ENCODE measurements at places on chromosomes 16 and 17.
A peak's percentile ranks its signal among the peaks of the same experiment; 100 is the strongest.

DNA sequence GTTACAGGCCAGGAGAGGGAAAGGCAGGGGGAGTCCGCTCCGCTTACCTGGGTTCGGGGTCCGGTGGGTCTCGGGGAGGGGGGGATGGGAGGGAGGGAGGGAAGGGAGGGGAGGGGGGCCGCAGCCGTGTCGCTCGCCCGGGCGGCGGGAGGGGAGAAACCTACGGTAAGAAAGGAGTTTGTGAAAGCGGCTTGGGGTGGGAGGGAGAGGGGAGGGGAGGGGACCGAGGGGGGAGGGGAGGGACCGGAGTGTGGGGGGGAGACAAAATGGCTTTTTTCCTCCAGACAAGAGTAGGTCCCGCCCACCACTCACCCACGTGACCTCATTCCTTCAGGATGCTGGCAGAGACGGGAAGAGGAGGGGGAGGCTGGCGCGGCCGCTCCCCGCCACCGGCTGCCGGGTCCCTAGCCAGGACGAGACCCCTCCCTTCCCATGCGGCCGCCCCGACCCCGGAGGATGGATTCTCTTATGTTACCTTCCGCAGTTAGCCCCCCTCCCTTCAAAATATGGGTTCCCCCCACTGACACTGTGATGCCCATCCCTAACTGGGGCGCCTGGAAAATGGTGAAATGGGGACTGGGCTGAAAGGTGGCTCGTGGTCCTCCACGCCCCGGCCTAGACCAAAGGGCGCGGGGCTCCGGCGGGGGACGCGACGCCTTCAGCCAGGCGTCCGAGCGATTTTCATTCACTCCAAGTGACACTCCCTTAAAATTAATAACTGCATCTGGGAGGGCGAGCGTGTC is at the start of gene PCGF2:
TSS of gene PCGF2 (minus strand) at position 188 of the 743 bp plus-strand sequence. CDS start 7,934 bp downstream, outside the sequence.
- DNase-seq: no peak

DNA sequence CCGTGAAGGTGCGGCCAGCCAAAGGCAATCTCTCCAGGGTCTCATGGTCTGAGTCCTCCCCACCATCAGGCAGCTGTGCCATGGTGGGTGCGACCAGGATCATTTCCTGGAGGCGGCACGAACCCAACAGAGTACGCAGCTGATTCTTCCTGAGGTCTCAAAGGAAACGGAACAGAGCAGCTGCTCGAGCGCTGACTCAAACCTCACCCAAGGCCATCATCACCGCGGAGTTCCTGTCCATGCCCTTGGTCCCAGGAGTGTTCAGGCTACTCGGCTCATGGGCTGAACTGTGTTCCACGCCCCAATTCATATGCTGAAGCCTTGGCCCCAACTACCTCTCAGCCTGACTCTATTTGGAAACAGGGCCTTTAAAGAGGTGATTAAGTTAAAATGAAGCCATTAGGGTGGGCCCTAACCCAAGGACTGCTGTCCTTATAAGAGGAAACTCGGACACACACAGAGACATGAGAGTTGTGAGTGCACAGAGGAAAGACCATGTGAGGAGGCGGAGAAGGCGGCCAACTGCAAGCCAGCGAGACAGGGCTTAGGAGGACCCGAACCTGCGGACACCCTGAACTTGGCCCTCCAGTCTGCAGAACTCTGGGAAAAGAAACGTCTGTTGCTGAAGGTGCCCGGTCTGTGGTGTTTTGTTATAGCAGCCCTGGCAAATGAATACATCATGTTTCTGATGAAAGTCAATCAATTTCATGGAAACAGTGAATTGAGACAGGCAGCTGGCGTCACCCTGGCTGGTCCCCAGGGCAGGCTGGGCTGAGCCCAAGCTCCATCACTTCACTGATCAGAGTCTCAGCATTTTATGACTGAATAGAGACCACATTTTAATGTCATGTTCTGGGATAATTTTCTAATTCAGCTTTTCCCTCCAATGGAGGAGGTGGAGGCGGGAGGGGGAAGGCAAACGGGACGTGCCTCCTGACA is 13.7 kb downstream of the MXRA7 start:
- DNase-seq: no peak

- DNase-seq: no peak
Observed at GRCh38 chr17:4545217-4545951, 9.8 kb downstream of the MYBBP1A start.

DNA sequence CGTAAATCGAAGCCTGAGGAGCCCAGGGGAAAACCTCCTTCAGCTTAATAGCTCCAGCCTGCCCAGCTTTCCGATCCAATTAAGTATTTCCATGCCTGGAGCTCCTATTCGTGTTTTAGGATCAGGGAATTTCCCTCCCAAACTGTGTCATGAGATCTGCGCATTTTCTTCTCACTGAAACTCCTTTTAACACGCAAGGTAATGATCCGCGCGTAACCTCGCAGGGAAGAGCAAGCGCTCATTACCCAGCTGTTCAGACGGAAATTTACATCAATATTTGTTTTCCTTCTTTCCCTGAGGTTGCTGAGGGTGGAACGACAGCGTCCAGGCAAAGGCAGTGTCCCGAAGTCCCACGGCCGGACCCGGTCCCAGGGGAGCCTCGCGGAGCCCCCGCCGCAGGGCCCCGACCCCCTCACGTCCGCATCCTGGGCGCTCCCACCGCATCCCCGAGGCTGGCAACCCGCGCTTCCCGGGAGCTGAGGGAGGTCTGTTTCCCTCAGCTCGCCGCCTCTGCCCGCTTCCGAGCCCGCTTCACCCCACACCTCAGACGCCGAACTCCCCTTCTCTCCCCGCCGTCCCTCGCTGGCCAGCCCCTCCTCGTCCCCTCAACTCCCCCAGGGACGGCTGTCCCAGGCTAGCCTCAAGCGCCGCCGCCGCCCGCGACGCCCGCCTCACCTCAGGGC is 415 bp downstream of the ABCA5 start:
- DNase-seq: peak; percentile 9

GRCh38 chr16:53597776-53598175 is 94.8 kb upstream of the AKTIP start:
- DNase-seq: no peak

- peak; percentile 40 for DNase-seq
Observed at GRCh38 chr16:73047536-73048291, at the start of gene ZFHX3. TSS of gene ZFHX3 (minus strand) at chr16:73048128. CDS start at chr16:72960145, 87,983 bp downstream.

- DNase-seq: no peak
Observed at GRCh38 chr17:72185564-72185963, 64.7 kb downstream of the SOX9 start.

GRCh38 chr16:30846649-30847402 is 47.1 kb downstream of the BCL7C start:
- no peak for DNase-seq

GRCh38 chr16:965036-965395 is 5.8 kb downstream of the LMF1 start:
- DNase-seq: no peak

DNA sequence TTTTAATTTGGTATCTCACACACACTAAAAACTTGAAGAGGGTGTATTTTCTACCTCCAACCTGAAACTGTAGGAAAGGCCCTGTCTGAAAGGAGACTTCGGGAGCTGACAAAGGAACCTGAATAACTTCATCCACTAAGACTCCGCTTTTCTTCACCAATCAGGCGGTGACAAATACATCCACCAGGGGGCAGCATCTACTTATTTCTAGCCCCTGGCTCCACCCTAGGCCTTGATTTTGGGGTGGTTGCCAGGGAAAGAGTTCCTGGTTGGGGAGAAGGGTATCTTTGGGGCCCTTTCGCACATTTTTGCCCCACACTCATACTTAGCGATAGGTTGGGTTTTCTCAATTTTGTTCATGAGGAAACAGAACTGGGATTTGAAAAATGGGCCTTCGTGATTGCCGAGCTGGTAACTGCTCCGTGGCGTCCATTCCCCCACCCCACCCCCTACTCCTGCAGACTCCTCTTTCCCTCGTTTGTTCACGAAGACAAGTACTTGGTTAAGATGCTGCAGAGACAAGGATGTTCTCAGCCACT is 4.8 kb upstream of the ARL4D start:
- peak; percentile 94 for DNase-seq

DNA sequence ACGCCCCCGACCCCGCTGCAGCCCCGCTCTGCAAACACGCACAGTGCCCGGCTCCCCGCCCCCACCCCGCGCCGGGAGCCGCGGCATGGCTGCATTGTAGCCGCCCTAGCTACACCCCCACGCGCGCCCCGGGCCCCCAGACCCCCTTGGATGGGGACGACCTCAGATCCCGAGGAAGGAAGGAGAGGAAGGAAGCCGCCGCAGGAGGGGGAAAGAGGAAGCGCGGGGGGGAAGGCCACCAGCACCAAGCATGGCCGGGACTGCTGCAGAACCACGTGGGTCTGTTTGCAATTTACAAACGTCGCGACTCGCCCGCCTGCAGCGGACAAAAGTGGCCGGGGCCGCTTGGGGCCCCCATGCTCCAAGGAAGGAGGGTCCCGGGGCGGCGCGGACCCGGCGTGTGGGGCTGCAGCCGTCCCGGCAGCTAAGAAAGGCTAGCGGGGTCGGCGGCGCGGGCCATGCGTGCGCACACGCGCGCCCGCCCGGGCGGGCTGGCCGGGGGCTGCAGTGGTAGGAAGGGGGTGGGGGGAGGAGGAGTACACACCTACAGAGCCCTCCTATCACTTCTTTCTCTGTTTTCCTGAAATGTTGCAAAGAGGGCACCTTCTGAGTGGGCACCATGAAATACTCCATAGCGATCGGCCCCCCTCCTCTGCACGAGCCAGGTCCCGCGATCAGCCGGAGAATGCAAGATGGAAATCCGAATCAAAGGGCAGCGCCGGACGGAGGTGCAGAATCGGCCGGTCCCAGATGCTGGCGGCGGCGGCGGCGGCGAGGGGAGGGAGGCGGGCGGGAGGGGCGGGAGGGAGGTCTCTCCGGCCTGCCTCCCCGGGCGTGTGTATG is 488 bp downstream of the TFAP4 start:
- DNase-seq: no peak

- no peak for DNase-seq
Observed at GRCh38 chr16:3482659-3483241, 12.5 kb downstream of the C16orf90 start.

GRCh38 chr17:58488428-58488890 is 251 bp upstream of the HSF5 start:
- no peak for DNase-seq

DNA sequence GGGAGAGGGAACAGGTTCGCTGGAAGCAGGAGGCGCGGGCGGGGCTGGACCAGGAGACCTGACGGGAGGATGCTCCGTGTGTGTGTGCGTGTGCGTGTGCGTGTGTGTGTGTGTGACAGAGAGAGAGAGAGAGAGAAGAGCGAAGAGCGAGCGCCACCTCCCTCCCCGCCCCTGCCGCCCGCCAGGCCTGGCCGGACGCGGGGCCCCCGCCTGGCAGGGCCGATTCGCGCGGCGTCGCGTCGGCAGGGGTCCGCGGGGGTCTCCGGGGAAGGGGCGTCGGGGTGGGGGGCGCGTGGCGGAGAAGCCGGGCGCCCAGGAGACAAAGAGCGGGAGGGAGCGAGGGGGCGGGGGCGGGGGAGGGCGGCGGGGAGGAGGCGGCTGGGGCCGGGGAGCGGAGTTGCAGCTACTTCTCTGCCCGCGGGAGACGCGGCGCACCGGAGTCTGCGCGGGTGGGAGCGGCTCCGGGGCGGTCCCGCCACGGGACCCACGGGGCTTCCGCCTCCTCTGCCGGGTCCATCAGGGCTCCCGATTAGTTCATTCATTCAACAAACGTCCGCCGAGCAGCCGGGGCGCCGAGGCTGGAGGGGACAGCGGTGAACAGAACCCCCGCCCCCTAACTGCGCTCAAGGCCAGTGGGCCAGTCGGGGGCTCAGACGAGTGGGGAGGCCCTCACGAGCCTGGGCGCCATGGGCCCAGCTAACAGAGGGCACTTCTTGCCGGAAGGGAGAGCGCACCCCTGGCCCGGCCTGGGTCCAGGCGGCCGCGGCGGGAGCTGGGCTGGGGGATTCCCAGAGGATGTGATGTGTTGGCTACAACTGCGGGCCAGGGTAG is at the start of gene SAMD14:
TSS of gene SAMD14 (minus strand) at position 433 of the 831 bp plus-strand sequence. CDS start 5,201 bp downstream, outside the sequence.
- DNase-seq: peak; percentile 41

DNA sequence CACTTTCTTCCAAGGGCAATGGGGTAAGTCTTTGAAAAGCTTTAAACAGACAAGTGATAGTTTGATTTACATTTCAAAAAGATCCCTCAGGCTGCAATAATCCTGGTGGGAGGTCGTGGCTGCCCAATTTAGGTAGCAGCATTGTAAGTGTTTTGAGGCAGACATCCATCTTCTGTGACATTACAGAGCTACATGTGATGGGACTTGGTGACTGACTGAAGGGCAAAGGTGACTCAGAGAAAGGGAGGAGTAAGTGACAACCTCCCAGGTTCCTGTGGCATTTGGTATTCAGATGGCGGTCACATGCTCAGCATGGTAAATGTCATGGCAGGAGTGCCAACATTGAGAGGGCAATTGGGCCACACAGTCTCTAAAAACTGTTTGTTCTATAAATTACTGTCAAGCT is 26.5 kb downstream of the STAT3 start:
- DNase-seq: peak; percentile 40

DNA sequence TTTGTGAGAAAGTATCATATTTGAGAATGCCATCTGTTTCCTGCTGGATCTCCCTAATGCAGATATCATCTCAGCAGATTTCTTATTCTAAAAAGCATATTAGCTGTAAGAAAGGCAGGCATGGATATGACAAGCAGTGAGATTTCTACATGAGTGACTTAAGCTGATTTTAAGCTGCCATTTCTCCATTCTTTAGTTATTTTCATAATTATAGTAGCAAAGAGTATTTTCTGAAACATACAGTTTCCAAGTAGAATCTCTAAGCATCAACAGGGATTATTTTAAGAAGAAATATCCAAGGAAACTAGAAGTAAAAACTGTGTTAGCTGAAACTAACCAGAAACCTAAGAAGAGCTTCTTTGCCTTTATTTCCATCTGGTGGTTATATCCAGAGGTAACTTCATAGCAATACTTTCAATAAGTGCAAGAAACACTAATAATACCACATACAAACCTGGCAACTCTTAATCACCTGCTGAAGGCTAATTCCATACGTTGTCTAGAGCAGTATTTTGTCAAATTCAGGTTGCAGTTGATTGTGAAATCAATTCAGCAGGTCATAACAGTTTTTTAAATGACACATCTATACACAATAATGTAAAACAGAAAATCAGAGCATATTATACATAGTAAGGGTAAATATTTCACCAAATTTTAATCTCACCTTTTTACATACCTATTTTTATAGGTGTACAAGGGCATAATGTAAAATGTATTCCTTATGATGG is 42.2 kb downstream of the CFDP1 start:
- DNase-seq: no peak

- DNase-seq: no peak
Observed at GRCh38 chr16:50306287-50306686, 39.9 kb downstream of the ADCY7 start.

GRCh38 chr17:1228781-1229348 is 41.4 kb upstream of the BHLHA9 start:
- no peak for DNase-seq

GRCh38 chr17:66339561-66339960 is 37.1 kb downstream of the PRKCA start:
- DNase-seq: no peak

- DNase-seq: no peak
Observed at GRCh38 chr17:32944248-32945020, 16.5 kb downstream of the TMEM98 start.

DNA sequence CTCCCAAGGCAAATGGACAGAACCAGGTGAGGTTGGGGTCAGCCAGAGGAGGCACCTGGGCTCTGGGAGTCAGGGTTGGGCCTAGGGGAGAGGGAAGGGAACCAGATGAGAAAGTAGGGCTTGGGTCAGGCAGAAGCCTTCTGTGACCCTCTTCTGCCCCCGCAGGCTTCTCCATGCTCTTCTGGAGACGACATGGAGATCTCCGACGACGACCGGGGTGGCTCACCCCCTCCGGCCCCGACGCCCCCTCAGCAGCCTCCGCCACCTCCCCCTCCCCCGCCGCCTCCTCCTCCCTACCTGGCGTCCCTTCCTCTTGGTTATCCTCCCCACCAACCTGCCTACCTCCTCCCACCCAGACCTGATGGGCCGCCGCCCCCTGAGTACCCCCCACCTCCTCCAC is 7.9 kb downstream of the SETD1A start:
- DNase-seq: no peak

Measured in stimulated activated CD4-positive, alpha-beta T cell treated with anti-CD3 and anti-CD28 coated beads, Interleukin-2, amount 100 ng/mL, for 24 hours (primary cell).